ENCODE measurements at places on chromosomes 6 and 20.
A peak's percentile ranks its signal among the peaks of the same experiment; 100 is the strongest.

DNA sequence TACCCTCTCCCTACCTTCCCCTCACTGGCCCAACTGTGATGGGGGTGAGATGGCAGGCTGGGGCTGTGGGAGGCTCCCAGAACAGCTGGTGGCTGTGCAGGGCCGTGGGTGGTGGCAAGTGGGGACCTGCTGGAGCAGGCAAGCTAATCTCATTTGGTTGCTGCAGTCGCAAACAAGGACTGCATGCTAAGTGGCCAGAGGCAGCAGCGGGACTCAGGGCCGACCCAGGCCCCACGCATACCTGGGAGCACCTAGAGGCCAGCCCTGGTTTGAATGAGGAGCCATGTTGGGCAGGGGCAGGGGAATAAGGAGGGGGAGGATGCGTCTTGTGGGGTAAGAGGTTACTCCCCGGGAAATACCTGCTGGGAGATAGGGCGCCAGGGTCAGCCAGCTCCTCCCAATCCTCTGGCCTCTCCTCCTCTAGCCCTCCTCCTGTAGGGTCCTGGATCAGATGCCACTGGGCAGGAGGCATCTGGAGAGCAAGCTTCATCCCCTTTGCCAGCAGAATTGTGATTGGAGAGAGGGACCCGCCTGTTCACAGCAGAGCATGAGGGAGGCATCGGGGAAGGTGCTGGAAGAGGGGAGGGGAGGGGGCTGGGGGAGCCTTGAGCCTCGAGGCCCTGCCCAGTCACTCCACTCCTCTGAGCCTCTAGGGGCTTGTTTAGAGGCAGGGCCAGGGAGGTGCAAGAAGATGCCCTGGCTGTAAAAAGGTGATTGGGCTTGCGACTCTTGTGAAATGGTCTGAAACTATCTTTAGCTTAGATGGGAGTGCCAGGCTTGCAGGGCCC lies 24.3 kb upstream of the CDH22 start:
- no peak for DNase-seq

DNA sequence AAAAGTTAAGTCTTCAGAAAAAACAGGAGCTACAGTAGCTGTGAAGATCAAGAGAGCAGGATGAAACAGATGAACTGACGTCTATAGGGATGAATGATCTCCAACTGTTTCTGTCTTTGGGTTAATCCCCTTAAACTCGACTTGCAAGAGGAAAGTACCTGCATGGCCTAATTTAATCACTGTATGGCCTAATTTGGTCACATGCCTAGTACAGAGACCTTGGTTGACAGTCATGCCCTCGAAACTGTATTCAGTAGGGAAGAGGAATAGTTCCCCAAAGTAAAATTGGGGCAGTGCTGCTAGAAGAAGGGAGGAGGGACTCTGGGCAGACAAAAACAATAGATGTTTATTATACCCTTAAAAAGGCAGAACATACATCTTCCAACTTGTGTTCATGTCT lies 10.0 kb upstream of the SMAP1 start:
- DNase-seq, result no peak

GRCh38 chr6:148713921-148714320 lies 32.9 kb upstream of the UST start:
- no peak for DNase-seq

- DNase-seq, result no peak
Measured at GRCh38 chr20:60180986-60181385, 222.8 kb downstream of the CDH26 start.

GRCh38 chr20:54254596-54254995 lies 46.7 kb downstream of the PFDN4 start:
- DNase-seq, result no peak

GRCh38 chr20:2292416-2293110 lies 3.2 kb upstream of the TGM3 start:
- DNase-seq, result no peak

- no peak for DNase-seq
Measured at GRCh38 chr6:656460-657252, at the start of gene HUS1B. HUS1B (minus strand) TSS chr6:657100; CDS start chr6:656944, 156 bp downstream.

GRCh38 chr20:10324198-10324847 lies 105.7 kb downstream of the SNAP25 start:
- DNase-seq, result no peak

DNA sequence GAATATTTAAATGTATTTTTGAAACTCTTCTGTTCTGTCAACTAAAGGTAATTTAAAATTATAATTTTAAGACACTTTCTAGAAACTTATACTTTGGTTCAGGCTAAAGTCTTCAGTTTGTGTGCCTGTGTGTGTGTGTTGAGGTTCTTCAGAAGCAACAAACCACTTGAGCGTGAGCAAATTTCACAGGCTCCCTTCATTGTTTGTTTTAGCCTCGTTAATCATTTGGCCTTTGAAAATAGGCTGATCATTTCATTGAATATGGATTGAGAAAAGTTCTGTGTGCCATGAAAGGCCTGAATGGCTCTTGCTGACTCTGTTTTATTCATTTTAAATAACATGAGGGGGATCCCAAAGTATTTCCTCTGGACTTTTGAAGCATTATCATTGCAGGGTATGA lies 420.1 kb downstream of the CDKAL1 start:
- peak; percentile 48 for DNase-seq

DNA sequence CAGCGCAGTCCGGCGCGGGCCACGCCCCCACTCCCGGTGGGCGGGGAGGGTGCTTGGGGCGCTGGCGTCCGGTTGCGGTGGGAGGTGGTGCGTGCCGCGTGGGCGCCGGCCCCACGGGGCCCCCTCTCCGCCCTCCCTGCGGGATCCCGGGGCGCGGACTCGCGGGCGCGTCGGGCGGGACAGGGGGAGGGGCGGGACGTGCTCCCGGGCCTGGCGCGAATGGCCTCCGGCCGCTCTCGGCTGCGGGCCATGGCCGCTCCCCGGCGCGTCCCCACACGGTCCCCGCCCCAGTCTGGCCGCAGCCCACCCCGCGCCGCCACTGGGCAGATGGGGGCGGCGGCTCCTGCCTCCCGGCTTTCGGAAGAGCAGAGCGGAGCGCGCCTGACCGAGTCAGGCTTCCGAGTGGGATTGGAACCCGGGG lies 771 bp upstream of the PPP1R3G start:
- DNase-seq, result no peak

- DNase-seq, result no peak
Measured at GRCh38 chr6:142694054-142694453, 250.9 kb downstream of the HIVEP2 start.

DNA sequence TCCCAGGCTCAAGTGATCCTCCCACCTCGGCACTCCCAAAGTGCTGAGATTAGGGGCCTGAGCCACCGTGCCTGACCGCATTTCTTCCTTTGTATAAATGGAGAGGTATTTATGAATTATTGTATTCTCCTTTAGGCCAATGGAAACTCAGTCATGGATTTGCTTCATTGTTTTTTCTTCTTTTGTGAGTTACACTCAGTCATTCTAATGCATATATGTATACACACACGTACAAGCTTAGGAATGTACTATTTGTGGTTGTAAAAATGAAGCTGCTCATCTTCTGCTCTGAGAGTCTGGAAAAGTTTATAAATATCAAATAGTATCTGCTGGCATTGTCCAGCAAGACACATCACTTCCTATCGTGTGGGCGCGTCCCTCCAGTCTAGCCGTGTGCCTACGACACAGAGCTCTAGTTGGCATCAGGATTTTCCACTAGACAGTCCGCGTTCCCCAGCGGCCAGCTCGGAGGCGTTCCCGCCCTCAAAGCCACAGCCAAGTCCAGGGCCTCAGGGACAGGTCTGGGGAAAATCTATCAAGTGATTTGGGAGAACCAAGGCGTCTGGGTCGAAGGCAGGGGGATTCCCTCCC lies 215.2 kb downstream of the NFATC2 start:
- no peak for DNase-seq

DNA sequence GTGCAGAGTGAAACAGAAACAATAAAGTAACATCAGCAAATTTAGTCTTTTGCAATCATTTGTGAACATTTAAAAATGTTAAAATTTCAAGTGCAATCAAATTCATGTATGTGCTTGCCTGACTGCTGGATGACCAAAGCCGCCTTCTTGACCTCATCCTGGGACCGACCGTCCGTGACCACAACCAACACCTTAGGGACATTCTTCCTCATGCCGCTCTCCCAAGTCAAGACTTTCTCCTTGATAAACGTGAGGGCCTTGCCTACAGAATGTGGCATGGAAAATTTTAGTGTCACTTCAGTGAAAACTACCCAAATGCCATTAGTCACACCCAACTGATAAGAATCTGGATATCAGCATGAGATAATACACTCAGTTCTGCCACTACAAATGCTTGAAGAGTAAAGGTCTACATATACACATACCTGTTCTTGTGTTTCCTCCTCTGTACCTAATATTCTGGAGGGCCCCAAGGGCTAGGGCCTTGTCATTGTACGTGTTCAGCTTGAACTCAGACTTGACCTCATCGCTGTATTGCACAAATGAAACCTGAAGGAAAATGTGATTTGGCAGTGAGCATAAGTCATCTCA lies 86.8 kb downstream of the COL12A1 start:
- no peak for DNase-seq

- DNase-seq, result no peak
Measured at GRCh38 chr6:56730663-56731529, 88.2 kb upstream of the DST start.

- no peak for DNase-seq
Measured at GRCh38 chr6:139858429-139858828, 484.0 kb upstream of the CITED2 start.

DNA sequence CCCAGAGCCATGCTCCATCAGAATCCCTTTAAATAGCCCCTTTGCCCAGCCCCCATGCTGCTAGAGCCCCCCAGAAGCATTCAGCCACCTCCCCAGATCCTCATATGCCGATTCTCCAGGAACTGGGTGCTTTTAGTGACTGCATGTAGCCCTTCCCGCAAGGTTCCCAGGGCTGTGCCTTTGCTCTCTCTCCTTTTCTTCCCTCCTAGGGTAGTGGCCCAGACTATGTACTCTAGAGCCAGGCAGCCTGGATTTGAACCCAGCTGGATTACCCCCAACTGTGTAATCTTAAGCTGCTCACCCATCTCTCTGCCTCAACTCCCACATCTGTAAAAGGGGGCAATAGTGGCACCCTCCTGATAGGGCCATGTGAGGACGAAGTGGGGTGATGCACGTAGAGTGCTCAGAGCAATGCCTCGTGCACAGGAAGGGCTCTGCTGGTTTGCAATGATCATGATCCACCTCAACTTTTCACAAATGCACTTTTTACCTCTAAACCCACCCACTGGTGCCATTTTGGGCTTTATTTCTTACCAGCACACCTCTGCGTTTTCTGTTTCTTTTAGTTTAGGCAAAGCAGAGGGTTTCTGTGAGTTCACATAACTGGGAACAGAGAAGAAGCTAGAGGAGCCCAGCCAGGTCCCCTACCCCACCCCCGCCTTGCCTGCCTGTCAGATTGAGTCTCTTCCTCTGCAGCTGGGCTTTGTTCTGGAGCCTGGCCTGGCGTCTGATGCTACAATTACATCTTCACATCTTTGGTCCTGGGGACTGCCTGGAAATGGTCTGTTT lies 396.5 kb downstream of the RNGTT start:
- DNase-seq, result no peak

DNA sequence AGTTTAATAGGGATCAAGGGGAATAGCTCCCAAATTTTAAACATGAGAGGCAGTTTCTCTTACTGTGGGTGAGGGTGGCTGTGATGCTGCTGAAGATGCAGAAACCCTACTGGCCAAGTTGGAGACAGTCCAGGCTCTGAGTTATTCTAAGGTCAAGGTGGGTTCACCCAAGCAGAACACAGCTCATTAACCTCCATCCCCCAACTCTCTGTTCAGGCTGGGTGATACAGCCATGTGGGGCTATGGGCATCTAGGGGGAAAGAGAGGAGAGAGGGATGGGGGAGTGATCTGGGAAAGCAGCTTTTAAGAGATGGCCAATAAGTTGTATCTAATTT lies 18.9 kb upstream of the TRAM2 start:
- no peak for DNase-seq

DNA sequence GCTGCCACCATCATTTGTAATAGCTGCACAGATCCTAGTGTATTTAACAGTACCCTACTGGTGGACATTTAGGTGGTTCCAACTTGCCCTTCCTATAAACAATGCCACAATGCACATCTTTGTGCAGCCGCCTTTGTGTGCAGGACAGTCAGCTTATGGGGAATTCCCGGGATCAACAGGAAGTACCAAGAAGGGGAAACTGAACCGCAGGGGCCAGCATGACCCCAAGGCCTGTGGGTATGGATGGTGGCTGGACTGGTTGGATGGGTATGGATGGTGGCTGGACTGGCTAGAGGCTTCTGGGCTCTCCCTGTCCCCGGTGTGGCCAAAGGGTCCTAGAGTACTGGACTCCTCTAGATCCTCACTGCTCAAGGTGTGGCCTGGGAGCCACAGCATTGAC lies 46.7 kb downstream of the CEBPB start:
- no peak for DNase-seq

DNA sequence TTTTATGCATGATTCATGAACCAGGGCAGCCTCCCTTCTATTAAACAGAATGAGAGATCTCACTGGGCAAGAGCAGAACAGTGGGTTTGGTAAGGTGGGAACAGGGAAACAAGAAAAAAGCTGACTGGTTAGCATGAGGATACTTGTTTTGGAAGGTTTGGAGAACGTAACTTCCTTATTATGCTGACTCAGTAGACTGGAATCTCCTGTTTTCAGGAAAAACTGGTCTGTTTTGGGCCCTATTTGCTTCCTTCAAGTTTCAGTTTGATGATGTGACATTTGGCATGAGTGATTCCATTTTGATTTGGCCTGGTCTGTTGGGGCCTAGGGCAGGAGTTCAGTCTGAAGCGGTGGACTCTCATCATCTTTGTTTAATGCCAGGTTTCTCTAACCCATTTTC lies 172.0 kb downstream of the MYLK4 start:
- no peak for DNase-seq

- no peak for DNase-seq
Measured at GRCh38 chr6:112253841-112254816, at the start of gene LAMA4. LAMA4 (minus strand) TSS chr6:112254567; CDS start chr6:112254150, 417 bp downstream.

DNA sequence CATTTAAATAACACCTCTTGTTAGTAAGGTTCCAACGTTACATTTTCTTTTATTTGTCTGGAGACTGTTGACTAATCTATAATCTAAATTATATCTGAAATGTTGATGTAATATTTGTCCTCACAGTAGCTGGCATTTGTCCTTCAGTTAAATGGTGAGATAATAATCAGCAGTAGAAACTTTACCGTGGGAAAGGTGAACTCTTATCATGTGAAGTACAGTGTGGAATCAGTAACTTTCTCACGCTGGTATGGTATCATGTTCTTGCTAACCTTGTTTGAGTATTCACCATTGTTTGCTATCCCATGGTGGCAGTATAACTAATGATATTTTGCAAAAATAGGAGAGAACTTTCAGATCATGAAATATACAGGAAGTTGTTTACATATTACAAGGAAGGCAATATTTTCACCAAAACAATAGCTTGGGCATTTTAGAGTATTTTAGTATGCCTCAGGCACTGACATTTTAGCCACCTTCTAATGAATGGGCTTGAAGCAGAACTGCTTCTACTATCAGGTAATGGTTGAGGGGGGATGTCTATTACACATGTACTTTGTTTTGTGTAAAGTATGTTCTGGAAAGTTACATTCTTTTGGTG lies 4.8 kb downstream of the GMNN start:
- no peak for DNase-seq

DNA sequence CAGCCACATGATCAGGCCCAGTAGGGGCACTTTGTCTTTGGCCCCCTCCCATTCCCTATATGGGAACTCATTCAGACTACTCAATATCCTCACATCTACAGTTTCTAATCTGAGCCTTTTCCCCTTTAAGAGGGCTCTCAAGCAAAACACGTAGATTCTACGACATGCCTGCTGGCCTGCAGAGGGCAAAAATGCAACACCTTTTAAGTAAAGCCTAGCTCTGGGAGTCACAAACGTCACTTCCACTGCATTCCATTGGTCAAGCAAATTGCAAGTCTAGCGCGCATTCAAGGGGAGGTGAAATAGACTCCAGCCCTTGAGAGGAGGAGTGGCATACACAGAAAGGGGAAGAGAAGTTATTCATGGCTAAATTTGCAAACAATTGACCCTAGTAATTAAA lies 70.6 kb downstream of the CDC40 start:
- no peak for DNase-seq

- DNase-seq, result peak; percentile 64
Measured at GRCh38 chr6:80527552-80528052, 421.1 kb downstream of the BCKDHB start.

Data from NCI-H1930 (cell line).